ENCODE measurements at places on chromosomes 16 and 17.

DNA sequence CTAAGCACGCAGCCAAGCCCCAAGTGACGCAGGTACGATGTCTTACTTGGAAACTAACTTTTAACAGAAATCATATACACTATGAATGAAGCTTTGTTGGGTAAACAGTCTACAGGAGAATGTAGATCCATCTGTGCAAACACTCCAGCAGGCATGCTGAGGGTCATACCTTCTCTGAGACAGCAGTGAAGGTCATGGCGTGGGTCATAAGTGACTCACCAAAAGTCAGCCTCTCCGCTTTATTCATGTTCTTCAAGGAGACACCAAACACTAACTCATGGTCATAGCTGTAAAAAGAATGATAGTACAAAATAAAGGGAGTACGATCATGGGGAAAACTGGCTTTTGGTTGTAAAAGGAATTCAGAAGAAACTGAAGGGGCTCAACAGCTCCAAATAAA, 20.6 kb downstream of the BLMH start:
- DNase-seq: no peak

- no peak for DNase-seq
These were observed 69.3 kb downstream of the KCNJ2 start for GRCh38 chr17:70238646-70239045.

DNA sequence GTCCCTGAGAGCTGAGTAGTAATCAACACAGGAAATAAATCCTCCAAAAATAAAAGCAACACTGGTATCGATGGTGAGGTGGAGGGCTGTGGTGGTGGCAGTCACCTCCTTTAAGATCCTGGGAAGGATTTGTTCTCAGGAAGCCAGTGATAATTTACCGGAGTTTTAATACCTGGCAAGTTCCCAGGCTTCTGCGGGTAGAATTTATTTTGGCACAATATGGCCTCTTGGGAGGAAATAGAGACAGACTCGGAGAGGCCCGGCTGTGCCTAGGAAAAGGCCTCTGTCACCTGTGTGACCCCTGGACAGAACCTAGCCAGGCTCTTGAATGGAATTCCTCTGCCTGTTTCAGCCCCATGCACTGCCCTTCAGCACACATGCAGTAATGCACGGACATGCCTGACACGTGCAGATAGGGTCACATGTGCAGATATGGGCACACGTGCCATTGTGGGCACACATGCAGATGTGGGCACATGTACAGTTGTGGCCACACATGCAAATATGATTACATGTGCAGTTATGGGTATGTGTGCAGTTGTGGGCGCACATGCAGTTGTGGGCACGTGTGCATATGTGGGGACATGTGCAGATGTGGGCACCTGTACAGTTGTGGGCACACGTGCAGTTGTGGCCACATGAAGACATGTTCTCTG, 33.5 kb downstream of the MGAT5B start:
- DNase-seq: no peak

DNA sequence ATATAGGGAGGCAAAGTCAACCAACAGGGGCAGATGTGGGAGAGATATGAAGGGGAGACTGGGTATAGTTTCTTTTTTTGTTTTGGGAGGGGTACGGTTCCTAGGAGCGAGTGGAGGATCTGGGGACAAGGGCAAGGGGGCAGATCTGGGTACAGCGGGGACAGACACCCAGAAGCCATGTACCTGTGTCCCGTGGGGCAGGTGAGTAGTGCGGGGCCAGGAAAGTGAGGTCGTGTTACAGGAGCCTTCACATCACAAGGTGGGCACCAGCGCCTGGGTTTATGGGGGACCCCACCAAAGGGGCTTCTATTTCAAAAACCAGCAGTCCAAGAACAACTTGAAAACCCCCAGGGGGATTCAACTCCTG, 11.5 kb downstream of the LITAF start:
- no peak for DNase-seq

DNA sequence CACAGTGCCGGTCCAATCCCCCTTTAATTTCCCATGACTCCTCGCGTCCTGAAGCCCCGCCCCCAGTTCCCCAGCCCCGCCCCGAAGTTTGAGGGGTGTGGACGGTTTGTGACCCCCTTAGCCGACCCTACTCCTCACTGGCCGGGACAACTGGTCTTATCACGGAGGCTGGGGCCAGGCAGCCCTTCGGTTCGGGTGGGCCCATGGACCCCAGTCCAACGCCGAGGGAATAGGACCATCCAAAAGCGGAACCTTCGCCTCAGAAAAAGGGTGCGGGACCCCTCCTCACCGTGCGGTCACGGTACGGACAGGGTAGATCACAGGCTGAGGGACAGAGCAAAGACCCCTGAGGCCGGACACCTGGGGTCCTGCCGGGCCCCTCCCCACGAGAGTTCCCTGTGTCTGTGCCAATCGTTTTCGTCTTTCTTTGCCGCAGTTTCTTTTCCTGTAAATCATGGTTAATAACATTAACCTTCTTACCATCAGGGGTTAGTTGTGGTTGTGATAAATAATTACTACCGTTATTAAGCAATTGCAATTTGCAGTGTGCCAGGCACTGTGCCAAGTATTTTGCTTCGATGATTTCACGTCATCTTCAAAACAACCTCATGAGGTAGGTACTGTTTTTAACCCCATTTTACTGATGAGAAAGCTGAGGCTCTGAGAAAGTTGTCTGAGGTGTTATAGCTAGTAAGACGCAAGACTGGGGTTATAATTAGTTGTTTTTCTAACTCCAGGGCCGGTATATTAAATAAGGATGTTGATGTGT, 543 bp downstream of the TMUB2 start:
- no peak for DNase-seq

- DNase-seq: no peak
These were observed 129.8 kb downstream of the TANC2 start for GRCh38 chr17:63095879-63096278.

- DNase-seq: no peak
These were observed 91.5 kb downstream of the UTP18 start for GRCh38 chr17:51351890-51352289.

GRCh38 chr16:54284931-54285413, 1.6 kb downstream of the IRX3 start:
- DNase-seq: no peak

- no peak for DNase-seq
These were observed 36.1 kb downstream of the GINS2 start for GRCh38 chr16:85652431-85653221.
